HCT116 (cell line): ENCODE measurements at places on chromosomes 7 and 10. TPM values are rescaled to one million over a fixed set of nuclear protein-coding genes. Genes with fewer than 3 reads are reported as not detected.

INMT gene
- total RNA-seq, result 0.32 TPM

CLDN12 gene
- total RNA-seq, result 30.6 TPM

UNCX gene
- total RNA-seq, result not detected

FFAR4 gene
- total RNA-seq, result not detected

PHKG1 gene
- 1.1 TPM for total RNA-seq

HMX3 gene
- not detected for total RNA-seq

MCM10 gene
- 43.1 TPM for total RNA-seq

TBXAS1 gene
- total RNA-seq, result 1.4 TPM

C10orf53 gene
- total RNA-seq, result not detected

FOXI2 gene
- total RNA-seq, result not detected

TAX1BP1 gene
- total RNA-seq, result 68.1 TPM

FKBP6 gene
- not detected for total RNA-seq

DNA sequence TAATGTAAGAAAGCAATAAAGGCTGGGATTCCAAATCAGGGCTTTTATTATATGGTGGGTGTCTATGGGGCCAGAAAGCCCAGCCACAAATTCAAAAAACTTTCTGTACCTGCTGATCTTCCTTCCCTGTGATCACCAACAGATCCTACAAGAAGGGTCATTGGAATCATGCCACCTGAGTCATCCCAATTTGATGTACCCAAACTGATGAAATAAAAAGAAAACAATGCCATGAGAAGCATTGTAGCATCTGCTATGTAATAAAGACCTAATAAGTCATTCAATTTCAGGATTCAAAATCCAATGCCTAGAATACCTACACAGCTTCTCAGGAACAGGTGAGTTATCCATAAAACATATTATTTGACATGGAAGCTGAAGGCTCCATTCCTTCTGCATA lies 228.8 kb downstream of the DKK1 start:
- no peaks in the 10 kb centered on the region for H3K27me3 ChIP-seq
- no peak overlapping the region for H3K27ac ChIP-seq
- no peak overlapping the region for H3K4me3 ChIP-seq
- no peaks in the 10 kb centered on the region for H3K36me3 ChIP-seq
- DNase-seq, result no peak

DNA sequence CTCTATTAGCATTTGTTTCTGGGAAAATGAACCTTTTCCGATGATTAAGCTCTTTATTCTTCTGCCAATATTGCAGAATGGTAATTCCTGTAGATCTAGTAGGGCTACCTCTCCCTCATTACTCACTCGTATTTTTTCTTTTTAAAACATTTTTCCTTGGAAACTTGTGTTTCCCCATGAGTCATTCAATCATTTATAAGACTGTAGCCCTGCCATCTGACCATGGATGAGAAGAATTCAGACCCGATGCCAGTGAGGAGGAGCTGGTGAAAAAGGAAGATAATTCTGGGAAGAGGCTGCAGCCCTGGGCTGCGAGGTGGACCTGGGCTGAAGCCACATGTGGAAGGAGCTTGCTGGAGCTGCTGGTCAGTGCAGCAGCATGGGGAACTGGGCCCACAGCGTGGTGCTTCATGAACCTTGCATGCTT lies 242.8 kb downstream of the KLF6 start:
- H3K36me3 ChIP-seq, result no peaks in the 10 kb centered on the region
- H3K27me3 ChIP-seq, result no peaks in the 10 kb centered on the region
- H3K4me1 ChIP-seq, result peaks cover 8% of the 10 kb centered on the region
- no peak overlapping the region for H3K27ac ChIP-seq

DNA sequence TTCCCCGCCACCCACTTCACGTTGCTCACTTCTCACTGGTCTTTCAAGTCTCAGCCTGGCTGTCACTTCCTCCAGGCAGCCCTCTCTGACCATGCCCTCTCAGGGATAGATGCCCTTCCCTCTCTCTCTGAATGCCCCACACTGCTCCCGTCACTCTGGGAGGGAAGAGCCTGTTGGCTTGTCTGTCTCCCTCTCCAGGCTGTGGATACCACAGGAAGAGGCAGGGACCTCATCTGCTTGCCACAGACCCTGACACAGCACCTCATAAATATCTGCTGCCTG lies 93.1 kb downstream of the OAT start:
- no peak overlapping the region for H3K27ac ChIP-seq
- peaks cover 4% of the 10 kb centered on the region; the same call in 1 of the 2 replicates for H3K27me3 ChIP-seq
- no peak for DNase-seq
- H3K4me3 ChIP-seq, result no peak overlapping the region

DNA sequence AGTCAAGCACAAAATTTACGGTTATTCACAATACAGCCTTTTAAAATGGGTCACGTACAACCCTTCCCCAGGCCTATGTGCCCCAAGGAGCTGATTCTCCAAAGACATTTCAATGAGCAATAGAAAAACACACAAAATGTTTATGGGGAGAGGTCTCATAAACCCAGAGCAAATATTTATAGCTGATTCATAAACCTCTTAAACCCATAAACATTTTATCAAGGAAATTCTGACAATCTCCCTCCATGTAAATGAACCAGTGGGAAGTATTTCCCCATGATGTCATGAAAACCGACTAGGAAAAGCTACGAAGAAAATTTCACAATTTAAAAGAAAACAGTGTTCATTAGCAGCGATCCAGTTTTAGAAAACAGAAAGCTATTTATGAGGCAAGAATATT lies 36.0 kb downstream of the SFMBT2 start:
- H3K36me3 ChIP-seq, result no peaks in the 10 kb centered on the region
- DNase-seq, result no peak
- H3K27ac ChIP-seq, result no peak overlapping the region
- H3K4me3 ChIP-seq, result no peak overlapping the region
- no peaks in the 10 kb centered on the region for H3K4me1 ChIP-seq

DNA sequence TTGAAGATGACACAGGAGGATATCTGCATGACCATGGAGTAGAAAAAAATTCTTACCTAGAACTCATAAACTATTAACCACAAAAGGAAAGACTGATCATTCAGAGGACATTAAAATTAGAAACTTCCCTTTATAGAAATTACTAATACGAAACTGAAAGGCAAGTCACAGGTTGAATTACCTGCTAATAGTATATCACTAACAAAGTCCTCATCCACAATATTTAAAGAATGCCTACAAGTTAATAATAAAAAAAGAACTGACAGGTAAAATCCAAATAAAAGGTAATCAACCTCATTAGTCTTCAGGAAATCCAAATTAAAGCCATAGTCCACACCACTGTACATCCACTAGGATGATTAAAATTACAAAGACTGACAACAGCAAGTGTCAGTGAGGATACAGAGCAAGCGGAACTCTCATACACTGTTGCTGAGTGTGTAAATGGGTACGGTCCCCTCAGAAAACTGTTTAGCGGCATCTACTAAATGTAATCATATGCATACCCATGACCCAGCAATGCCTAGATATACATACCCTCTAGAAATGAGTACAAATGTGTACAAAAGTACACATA lies 71.2 kb downstream of the ARHGAP21 start:
- H3K4me3 ChIP-seq, result no peak overlapping the region
- DNase-seq, result no peak
- no peak overlapping the region for H3K27ac ChIP-seq
- H3K36me3 ChIP-seq, result no peaks in the 10 kb centered on the region
- H3K27me3 ChIP-seq, result no peaks in the 10 kb centered on the region

DNA sequence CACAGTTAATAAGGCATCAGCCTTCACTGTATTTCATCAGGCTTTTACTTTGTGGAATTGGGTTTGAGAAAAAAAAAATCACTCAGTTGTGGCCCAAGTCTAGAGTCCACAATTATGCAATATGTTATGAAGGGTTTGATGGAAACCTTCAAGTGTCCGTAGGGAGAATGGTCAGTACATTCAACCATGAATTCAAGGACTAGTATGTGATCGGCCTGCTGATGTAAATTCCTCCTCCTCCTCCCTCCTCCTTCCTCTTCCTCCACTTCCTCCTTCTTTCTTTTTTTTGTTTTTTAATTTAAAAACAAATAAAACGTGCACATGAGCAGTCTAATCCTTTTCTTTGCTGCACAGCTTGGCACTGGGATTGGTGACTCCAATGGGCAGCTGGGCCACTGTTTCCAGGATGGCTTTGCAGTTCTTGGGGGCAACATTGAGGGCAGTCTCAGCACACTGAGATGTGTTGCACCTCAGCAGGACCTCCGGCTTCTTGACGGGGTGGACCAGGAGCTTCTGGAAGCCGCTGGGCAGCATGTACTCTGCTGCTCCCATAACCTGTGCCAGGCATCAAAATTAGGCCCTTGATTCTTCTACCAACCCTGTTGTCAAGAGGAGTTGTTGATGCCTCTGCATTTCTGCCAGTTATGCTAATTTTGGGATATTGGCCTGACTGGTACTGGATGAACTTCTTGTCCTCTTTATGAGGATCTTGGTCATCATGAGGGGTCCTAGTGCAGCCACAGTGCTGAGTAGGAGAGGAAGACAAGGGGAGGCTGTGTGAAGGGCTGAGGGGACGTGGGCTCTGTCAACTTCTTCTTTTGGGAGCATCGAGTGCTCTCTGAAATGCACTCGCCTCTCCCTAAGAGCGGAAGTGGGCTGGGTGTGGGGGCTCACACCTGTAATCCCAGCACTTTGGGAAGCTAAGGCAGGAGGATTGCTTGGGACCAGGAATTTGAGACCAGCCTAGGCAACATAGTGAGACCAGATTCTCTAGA lies 9.3 kb upstream of the IL2RA start:
- no peaks in the 10 kb centered on the region for H3K36me3 ChIP-seq
- no peak overlapping the region for H3K27ac ChIP-seq
- H3K27me3 ChIP-seq, result peaks cover 43% of the 10 kb centered on the region
- H3K4me3 ChIP-seq, result no peak overlapping the region
- DNase-seq, result no peak
- no peaks in the 10 kb centered on the region for H3K4me1 ChIP-seq

DNA sequence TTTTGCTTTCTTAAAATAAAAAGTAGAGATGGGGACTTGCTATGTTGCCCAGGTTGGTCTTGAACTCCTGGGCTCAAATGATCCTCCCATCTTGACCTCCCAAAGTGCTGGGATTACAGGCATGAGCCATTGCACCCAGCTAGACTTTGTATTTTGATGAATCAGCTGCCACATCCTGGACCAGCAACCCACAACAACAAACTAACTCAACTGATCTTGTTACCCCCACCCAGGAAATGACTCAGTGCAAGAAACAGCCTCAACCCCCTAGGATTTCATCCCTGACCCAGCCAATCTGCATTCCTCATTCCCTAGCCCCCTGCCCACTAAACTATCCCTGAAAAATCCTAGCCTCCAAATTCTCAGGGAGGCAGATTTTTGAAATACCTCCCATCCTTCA lies 123.8 kb downstream of the IPMK start:
- H3K36me3 ChIP-seq, result no peaks in the 10 kb centered on the region
- no peak overlapping the region for H3K4me3 ChIP-seq
- no peaks in the 10 kb centered on the region for H3K27me3 ChIP-seq
- H3K4me1 ChIP-seq, result no peaks in the 10 kb centered on the region; the same call in 1 of the 2 replicates
- no peak overlapping the region for H3K27ac ChIP-seq

GRCh38 chr7:4797858-4798705 lies 22.7 kb downstream of the AP5Z1 start:
- DNase-seq, result peak; percentile 16
- H3K4me1 ChIP-seq, result peaks cover 10% of the 10 kb centered on the region; the same call in 1 of the 2 replicates
- H3K27me3 ChIP-seq, result no peaks in the 10 kb centered on the region
- H3K27ac ChIP-seq, result no peak overlapping the region

DNA sequence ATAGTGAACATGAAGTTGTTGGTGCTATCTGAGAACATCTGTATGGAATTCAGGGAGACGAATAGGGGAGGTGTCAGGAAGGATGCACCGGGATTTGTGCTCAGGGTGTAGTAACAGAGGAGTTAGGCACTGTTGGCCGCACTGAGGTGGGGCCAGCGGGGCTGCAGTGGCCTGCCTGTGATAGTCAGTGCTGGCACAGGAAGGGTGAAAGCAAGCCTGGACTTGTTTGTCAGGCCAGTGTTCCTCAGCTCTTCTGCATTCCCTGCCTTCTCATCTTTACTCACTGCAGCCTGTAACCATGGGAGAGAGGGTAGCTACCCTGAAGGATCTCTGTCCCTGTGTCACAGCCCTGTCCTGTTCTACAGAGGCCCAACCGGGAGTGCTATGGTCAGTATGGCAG lies 81.3 kb downstream of the SH2D4B start:
- no peak overlapping the region for H3K27ac ChIP-seq
- no peak for DNase-seq
- H3K36me3 ChIP-seq, result no peaks in the 10 kb centered on the region
- no peaks in the 10 kb centered on the region for H3K4me1 ChIP-seq
- H3K27me3 ChIP-seq, result peaks cover under 1% of the 10 kb centered on the region
- no peak overlapping the region for H3K4me3 ChIP-seq

DNA sequence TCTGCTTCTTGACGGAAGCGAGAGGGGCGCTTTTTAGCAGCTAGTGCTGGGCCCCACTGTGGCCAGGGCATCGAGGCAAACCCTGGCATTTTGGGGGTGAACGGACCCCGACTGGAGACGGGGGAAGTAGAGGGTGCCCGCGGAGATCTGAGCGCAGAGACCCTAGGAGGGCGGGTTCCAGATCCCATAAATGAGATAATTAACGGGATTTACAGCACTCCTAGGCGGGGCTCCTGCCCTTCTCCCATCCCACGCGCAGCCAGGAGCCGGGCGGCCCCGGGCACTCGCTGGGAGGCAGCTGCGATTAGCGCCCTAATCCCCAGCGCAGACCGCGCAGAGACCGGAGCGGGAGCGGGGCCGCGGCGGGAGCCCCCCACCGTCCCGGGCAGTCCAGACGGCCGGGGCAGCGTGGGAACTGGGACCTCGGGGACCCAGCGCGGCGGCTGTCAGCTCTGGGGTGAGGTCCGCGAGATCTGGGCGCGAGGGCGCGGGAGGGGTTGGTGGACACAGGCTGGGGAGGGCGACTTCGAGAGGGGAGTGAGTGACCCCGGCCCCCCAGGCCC lies 735 bp downstream of the JCAD start:
- H3K27me3 ChIP-seq, result no peaks in the 10 kb centered on the region
- peak overlapping the region; percentile 75 for H3K27ac ChIP-seq
- H3K4me1 ChIP-seq, result peaks cover 46% of the 10 kb centered on the region
- no peaks in the 10 kb centered on the region for H3K36me3 ChIP-seq
- DNase-seq, result no peak

DNA sequence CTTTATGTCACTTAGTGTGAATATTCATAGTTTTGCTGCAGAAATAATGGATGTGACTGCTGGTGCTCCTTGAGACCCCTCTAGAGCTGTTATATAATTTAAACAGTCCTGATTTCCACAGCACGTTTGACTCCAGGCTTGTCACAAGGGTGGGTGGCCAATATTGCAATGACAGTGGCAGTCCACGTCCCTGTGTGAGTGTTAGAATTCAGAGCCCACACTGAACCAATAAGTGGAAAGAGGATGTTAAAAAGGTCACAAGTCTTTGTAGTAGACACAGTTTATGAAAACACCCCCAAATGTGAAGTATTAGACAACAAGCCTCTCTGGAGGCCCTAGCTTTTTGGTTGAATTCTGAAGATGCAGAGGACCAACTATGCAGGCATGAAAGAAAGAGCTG lies 2.0 kb downstream of the PPP1R17 start:
- DNase-seq, result no peak
- H3K4me3 ChIP-seq, result no peak overlapping the region
- H3K27me3 ChIP-seq, result peaks cover 14% of the 10 kb centered on the region; the same call in 1 of the 2 replicates

GRCh38 chr10:1529806-1530413 lies 207.4 kb downstream of the ADARB2 start:
- H3K27ac ChIP-seq, result no peak overlapping the region
- no peak overlapping the region for H3K4me3 ChIP-seq
- DNase-seq, result no peak
- no peaks in the 10 kb centered on the region for H3K4me1 ChIP-seq
- H3K36me3 ChIP-seq, result no peaks in the 10 kb centered on the region
